ENCODE measurements at places on chromosomes 11 and 22.

- DNase-seq = no peak
Measured at GRCh38 chr11:44833221-44833876, 106.6 kb downstream of the TSPAN18 start.

GRCh38 chr11:11935536-11935935 lies 72.9 kb downstream of the DKK3 start:
- no peak for DNase-seq

GRCh38 chr11:61062181-61062930 lies 39.9 kb upstream of the CD5 start:
- no peak for DNase-seq

GRCh38 chr11:1129611-1130160 lies 28.1 kb upstream of the MUC5AC start:
- DNase-seq = no peak

- no peak for DNase-seq
Measured at GRCh38 chr22:40593460-40594273, 42.9 kb downstream of the MRTFA start.

DNA sequence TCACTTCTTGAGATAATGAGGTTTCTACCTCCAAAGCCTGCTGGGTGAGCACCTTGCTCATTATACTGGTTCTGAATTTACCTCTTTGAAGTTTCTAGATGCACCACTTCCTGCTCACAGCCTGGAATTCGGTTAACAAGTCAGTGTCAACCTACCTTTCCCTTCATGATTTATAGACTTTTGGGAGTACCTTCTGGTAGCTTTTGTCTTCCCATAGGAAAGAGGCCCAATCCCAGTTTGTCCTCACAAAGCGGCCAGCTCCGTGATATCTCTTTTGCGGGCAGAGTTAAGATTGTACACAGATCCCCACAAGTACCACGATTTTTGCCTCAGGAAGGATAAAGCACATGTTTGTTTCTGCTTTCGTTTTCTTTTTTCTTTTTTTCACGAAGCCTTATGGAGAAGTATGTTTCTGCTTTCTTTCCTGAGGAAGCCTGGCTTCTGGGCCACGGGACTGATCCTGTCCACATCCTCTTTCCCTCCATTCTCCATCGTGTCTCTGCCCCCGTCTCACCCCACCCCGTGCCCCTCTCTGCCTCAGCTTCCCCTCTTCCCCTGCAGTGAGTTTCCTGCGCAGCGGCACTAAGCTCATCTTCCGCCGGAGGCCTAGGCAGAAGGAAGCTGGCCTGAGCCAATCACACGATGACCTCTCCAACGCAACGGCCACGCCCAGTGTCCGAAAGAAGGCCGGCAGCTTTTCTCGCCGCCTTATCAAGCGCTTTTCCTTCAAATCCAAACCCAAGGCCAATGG lies 5.7 kb upstream of the HINFP start:
- DNase-seq = no peak

GRCh38 chr22:47798229-47798628 lies 1035.8 kb downstream of the TBC1D22A start:
- no peak for DNase-seq

- DNase-seq = peak; percentile 17
Measured at GRCh38 chr11:116276051-116277044, 496.4 kb downstream of the BUD13 start.

- no peak for DNase-seq
Measured at GRCh38 chr11:79428406-79428805, 12.4 kb downstream of the TENM4 start.

DNA sequence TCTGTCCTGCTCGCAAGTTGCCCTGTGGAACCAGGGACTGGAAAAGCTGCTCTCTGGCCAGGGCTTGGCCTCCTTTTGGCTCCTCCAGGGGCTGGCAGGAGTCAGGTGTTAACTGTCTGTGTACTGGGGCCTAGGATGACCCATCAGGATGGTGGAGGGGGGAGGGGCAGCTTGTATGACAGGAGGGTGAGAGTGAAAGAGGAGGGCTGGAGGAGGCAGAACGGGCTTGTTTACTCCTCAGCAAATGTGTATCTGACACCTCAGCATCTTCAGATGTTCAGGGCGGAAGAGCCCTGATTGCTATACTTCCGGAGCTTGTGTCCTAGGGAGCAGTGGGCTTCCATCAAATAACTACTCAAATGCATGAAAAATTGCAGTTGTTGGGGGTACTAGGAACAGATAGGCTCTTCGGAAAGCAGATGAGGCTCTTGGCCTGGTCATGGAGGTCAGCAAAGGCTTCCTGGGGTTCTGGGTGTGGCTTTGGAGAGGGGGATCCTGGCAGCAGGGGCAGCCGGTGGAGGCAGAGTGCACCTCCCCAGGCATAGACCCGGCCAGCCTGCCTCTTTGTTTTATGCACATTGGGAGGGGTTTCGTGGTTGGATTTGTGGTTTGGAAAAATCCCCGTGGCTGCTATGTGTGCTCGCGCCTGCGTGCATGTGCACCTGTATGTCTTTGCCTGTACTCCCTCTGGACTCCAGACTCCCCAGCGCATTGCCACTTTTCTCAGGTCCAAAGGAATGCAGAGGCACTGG lies 31.2 kb downstream of the CD82 start:
- peak; percentile 28 for DNase-seq

GRCh38 chr11:118975771-118976709 lies 4.5 kb downstream of the FOXR1 start:
- DNase-seq = no peak

DNA sequence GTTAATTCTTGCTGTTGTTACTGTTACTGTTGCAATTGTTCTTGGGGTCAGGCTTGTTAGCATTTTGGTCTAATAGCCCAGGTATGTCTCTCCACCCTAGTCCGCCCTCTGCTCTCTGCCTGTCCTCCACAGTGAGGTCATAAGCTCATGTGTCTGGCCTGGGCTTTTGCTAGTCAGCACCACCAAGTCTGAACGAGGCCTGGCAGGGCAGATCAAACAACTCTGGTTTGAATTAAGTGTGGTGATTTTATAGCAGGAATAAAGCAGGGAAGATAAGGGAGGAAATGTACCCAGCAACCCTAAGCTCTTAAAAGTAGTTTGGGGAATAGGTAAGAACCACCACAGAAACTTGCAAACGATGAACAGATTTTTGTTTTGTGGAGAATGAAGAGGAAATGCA lies 98.7 kb downstream of the ABTB2 start:
- no peak for DNase-seq

- no peak for DNase-seq
Measured at GRCh38 chr11:119749006-119749565, 20.1 kb upstream of the NECTIN1 start.

- DNase-seq = peak; percentile 96
Measured at GRCh38 chr11:37504921-37505320, 906.9 kb upstream of the RAG2 start.

DNA sequence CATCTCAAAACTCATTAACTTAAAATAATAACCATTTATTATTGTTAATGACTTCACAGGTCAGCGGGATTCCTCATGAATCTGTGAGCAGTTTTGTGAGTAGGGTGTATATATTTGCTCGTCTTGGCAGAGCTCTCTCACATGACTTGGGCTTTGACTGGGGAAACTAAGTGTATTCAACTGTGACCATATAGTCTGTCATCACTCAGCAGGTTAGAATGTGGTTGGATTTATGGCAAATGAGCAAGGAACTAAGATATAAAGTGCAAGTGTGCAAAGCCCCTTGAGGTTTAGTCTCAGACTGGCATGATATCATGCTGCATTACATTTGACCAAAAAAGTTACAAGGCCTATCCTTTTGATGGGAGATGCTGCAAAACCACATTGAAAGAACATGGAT lies 254.8 kb downstream of the CNTN5 start:
- DNase-seq = no peak

DNA sequence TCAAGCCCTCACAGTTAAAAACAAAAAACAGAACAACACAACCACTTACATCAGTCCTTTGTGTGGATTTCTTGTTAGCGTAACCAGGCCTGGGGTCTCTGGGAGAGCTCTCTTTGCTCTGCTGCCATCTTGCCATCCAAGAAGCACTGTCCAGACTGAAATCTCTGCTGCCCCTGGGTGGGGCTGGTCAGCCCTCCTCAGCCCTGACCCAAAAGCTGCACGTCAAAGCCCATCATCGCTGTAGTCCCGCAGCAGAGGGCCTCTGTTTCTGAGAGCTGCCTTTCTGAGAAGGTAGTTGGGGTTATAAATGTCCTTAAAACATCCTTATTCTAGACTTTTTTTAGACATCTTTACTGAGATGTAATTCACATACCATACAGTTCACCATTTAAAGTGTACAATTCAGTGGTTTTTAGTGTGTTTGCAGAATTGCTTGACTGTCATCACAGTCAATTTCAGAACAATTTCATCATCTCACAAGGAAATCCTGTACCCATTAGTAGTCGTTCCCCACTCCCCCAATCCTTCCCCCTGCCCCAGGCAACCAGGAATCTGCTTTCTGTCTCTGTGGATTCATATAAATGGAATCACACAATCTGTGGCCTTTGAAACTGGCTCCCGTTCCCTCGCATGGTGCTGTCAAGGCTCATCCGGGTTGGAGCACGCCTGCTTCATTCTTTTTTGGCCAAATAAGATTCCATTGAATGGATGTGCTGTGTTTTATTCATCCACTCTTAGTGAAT lies 94.9 kb downstream of the TBC1D22A start:
- no peak for DNase-seq

DNA sequence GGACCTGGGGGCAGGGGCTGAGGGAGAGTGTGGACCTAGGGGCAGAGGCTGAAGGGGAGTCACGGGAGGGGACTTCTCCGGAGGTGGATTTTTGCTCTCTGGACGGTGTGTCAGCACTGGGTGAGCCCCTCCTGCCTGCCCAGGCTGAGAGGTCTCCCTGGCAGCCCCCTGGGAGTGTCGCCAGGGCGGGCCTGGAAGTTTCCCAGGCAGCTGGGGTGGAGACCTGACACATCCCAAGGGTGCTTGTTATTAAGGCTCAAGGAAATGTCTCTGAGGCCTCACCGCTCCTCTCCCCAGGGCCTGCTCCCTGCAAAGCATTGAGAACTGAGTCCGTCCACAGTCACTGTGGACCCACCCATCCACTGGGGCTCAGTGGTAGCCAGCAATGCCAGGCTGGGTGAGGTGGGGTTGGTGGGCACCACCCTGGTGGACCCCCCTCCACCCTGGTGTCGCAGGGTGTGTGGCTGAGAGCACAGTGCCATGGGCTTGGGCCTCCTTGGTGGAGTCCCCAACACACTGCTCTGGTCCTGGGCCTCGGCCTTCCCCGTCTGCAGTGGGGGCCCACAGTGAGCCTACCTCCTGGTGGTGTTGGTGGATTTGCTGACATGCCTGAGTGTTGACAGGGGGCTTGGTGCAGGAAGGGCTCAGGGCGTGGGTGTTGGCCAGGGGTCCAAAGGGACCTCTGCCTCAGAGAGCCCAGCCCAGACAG lies 2.5 kb downstream of the CD81 start:
- no peak for DNase-seq

- no peak for DNase-seq
Measured at GRCh38 chr11:85569525-85569924, 57.6 kb downstream of the DLG2 start.

GRCh38 chr22:43998679-43999264 lies 25.3 kb upstream of the PARVB start:
- DNase-seq = no peak

GRCh38 chr11:117600234-117600783 lies 196.7 kb downstream of the DSCAML1 start:
- DNase-seq = no peak

GRCh38 chr11:119970555-119971304 lies 167.2 kb downstream of the TRIM29 start:
- no peak for DNase-seq

- no peak for DNase-seq
Measured at GRCh38 chr11:114136686-114137640, 77.5 kb downstream of the ZBTB16 start.

GRCh38 chr11:93249459-93250220 lies 51.8 kb upstream of the SLC36A4 start:
- no peak for DNase-seq

DNA sequence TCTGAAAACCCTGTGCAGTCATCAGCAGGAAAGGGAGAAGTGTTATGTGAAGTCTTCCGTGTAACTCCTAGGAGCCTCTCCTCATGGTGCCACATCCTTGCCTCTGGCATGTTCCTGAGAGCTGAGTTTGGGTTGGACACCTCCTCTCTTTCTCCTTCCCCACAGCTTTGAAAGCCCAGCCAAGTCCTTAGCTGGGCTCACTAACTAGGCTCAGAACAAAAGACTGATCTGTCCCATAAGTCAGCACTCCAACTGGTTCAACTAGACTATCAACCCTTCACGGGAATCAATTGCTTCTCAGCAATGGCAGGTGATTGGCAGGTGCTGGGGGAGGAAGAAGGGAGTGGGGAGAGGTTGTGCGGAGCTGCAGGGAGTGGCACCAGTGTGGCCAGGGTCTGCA lies 509.9 kb upstream of the B3GAT1 start:
- DNase-seq = no peak

Measured in mammary epithelial cell (primary cell).